Endodermal cell (in vitro differentiated cells): ENCODE measurements at places on chromosomes 1 and 21. TPM values are rescaled to one million over a fixed set of nuclear protein-coding genes. Genes with fewer than 3 reads are reported as not detected.

Gene GUCA2A
- 1.0 to 1.4 TPM in 2 of 3 replicates, not detected in the other for total RNA-seq

Gene KPRP
- not detected in 3 replicates for total RNA-seq

Gene OR2T2
- not detected in 3 replicates for total RNA-seq

Gene ZNF684
- total RNA-seq: 5.0 and 5.1 TPM in 2 replicates

Gene CFAP74
- 0.57 to 0.59 TPM (median 0.58 TPM) in 3 replicates for total RNA-seq

Gene CLCA4
- not detected in 2 replicates for total RNA-seq

Gene CELA3A
- not detected in 3 replicates for total RNA-seq

Gene CCDC30
- 5.3 to 6.4 TPM (median 6.2 TPM) in 3 replicates for total RNA-seq

- DNase-seq: no peak
Observed at GRCh38 chr1:22284906-22285548, 142.1 kb upstream of the WNT4 start.

GRCh38 chr1:173603056-173603591 lies at the start of gene SLC9C2:
SLC9C2 (minus strand) TSS chr1:173603072; CDS start chr1:173601776, 1,296 bp downstream.
- no peak for DNase-seq

DNA sequence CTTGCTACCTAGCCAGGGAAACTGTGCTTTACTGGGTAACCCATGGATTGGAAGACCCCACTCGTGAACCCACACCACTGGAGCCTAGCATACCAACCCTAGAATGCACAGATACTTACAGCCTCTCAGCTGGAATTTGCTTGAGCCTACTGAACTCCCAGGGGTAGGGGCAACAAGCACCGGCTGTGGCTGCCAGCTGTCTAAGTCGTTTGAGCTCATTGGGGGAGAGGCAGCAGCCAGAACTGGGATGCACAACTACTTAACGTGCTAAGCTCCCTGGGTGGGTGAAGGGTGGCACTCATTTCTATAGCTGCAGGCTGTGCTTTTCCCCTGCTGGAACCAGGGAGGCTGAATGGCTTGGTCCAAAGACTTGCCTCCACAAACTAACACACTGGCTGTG lies 212.4 kb downstream of the ZNF648 start:
- DNase-seq: no peak

DNA sequence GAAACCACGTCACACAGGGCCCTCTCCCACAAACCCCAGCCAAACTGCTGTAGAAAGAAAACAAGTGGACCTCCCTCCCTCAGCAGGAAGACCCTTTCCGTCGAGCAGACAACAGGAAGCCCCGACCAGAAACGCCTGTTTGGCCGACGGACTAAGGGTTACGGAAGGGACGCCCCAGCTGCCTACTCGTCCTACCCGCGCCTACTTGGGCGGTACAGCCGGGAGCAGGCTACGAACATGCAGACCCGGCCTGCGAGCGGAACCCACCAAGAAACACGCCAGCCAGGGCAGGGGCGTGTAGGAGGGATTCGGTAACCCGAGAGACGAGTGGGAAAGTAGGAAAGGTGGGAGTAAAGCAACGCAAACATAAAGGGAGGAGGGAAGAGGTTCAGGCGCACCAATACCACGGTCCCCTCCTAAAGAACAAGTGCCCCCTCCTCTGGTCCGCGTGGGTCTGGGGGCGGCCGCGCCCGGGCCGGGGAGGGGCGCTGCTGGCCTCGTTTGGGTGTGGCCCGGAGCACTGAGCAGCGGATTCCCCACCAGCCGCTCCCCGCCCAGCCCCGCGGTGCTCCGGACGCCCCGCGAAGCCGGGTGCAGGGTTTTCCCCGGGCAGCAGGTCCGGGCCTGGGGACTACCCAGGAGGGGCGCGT lies 450 bp downstream of the S100A10 start:
- peak; percentile 83 for DNase-seq

DNA sequence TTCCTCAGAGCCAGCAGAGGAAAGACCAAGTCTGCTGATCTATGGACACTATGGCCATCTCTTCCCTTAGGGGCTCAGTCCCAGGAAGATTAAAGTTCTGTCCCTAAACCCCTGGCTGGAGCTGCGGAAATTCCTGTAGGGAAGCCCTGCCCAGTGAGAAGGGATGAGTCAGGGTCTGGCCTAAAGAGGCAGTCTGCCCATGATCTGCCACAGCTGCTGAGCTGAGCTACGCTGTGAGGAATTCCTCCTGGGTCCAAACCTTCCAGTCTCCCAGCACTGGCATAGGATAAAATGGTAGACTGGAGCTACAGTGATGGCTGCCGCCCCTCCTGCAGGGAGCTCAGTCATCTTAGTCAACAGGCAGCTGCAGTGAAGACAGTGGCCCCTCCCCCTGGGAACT lies 213.7 kb downstream of the BRINP2 start:
- peak; percentile 50 for DNase-seq

DNA sequence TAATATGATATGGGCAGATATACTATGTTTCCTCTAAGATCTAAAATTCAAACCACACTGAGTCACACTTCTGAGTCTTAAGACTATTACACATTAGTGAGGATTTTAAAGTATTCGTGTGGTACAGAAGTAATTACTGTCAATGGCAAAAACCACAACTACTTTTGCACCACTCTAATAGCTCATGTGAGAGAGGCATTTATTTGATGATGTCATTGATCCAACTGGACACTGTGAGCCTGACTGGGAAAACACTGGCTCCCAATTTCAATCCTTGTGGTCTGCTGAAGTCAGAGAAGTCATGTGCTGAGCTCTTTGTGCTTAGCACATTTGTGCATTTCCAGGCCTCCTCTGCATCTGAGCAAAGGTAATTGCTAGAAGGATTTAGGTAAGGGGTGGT lies 377.8 kb downstream of the USH2A start:
- no peak for DNase-seq

GRCh38 chr1:115980998-115981993 lies 5.0 kb downstream of the SLC22A15 start:
- DNase-seq: peak; percentile 85

DNA sequence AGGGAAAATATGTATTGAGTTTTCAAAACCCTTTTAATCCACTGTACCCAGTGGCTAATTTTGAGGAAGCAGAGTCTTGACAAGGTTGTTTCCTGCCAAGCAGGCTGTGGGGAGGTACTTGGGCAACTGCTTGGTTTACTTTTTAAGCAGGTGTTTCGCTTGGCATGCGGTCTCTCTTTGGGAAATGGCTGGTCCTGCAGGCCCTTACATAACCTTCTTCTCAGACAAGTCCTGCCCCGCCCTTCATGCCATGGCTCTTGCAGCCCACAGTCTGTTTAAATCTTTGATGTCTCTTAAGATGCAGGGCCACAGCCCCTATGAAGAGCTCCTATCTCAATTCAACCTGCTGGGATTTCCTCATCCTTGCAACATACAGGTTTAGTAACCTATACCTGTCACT lies 36.0 kb upstream of the ABCD3 start:
- DNase-seq: no peak

- no peak for DNase-seq
Observed at GRCh38 chr1:102942324-102942723, 166.0 kb downstream of the COL11A1 start.

DNA sequence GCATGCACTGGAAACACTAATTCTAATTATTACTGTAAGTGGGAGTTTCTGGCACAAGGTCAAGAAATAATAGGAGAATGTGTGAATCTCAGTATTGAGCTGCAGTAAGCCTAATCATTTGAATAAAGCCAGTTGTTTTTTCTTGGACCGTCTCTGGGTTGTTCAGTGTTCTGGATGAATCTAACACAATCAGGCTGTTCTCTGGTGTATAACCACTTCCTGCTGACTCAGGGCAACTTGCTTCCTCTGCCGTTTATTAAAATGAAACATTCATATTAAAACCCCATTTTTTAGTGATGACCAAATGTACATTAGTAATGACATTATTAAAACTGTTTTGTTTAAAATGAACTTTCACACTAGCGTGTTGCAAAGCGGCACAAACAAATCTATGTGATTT lies 273.1 kb upstream of the SNX7 start:
- no peak for DNase-seq

DNA sequence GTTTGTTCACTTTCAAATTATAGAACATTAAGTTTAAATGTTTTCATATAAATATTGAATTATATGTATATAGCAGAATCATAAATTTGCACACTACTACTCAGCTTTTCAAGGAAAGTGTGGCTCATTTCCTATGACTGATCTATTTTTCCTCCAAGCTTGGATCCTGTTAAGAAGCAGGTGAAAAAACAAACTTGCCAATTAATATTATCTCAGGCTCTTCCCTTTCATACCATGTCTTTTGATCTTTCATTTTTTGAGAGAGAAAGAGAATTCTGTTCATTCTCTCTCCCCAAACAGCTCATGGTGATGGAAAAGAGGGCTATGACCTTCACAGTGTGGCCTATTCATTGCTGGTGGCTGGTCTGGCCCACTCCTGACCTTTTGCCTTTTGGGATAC lies 43.7 kb downstream of the SEC16B start:
- no peak for DNase-seq

DNA sequence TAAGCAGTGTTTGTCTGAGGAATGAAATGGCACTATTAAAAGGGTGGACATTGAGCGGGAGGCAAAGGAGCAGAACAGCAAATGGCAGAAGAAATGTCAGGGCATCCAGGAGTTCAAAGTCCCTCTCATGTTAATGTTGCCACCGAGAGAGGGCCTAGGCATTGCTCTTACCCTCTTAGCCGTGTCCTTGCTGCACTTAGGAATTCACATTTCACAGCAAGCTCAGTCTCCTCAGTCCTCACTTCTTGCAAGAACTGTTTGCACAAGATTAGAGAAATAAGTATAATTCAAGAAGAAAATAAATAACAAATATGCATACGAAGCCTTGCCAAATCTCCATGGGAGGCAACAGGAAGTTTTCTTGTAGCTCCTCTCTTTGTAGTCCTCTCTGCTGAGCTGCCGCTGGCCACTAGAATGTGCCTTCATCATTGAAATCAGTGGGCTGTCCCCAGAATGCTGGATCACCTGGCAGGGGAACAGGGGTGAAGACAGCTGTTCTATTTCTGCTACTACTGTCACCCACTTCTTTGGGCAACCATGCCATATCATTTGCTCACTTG lies 205.8 kb downstream of the ZNF326 start:
- no peak for DNase-seq

DNA sequence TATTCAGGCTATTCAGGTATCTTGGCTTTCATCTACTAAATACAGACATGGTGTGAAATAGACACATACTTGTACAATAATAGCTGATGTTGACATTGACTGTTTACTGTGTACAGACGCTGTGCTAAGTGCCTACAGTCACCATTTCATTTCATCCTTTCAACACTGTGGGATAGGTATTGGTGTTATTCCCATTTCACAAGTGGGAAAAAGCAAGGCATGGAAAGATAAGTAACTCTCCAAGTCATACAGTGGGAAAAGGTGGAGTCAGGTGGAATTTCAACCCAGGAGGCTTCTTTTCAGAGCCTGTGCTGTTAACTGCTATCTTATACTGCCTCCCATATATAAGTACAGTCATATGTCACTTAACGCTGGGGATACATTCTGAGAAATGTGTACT lies 49.6 kb upstream of the ATP1A1 start:
- DNase-seq: no peak

- peak; percentile 49 for DNase-seq
Observed at GRCh38 chr1:54806931-54807611, 5.9 kb upstream of the TTC22 start.

- DNase-seq: no peak
Observed at GRCh38 chr1:243325305-243325890, 69.6 kb downstream of the SDCCAG8 start.

GRCh38 chr1:153070243-153070642 lies 1.2 kb downstream of the SPRR2B start:
- DNase-seq: no peak

- no peak for DNase-seq
Observed at GRCh38 chr1:19484338-19484797, 971 bp downstream of the CAPZB start.

DNA sequence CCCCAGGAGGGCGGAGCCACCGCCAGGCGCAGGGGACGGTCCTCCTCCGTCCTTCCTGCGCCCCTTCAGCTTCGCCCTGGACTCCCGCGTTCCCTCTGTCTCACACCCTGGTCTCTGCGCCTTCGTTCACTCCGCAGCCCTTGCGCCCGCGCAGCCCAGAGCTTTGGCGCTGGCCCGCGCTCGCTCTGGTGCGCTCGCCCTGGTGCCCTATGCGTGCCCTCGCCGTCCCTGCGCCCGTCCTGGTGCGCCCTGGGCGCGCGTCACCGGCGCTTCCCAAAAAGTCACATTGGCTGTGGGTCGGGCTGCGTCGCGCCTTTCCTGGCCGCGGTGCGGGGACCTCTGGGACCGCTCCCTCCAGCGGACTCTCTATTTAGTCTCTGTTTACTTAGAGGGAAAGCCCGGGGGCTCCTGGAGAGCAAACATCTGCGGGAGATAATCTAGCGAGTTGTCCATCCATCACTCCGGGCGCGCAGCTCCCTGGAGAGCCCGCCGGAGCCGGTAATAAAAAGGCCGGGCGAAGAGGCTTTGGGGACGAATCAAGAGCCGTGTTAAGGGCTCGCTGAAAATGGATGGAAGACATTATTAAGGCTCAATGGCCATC lies 178.6 kb downstream of the PRDM16 start:
- peak; percentile 73 for DNase-seq
